ENCODE measurements at places on chromosomes 11 and 22. TPM values are rescaled to one million over a fixed set of nuclear protein-coding genes. Genes with fewer than 3 reads are reported as not detected.

DNA sequence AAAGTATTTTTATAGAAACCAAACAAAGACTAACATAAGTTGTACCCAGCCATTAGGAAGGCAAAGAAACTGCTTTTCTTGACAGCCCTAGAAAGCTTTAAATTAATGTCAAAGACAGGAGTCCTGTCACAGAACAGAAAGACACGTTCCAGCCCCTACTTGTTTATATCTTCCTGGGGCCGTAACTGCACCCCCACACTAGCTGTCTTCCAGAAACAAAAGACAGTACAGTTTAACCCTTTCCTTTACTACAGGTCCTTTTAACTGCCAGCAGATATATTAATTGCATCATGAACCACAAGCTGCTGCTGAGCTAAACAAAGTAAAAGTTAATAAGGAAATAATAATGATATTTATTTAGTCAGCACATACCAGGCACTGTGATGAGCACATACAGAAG lies 20.3 kb upstream of the CFAP300 start:
- peak; percentile 48 for DNase-seq

DNA sequence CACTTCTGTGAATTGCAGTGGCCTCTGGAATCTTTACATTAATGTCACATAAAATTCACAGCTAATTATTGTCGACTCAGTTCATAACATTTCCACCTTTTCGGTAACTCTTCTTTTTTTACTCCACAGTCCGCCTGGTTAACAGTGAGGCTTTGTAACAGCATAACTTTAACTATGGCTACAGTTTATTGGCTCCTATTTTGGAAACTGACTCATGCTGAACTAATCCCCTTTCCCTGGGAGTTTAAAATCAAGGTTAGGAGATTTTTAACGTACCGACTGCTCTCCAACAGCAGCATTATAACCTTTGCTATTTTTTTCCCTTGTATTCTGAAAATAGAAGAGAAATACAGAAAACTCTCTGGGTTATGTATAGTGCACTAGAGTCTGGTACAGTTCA lies 3.2 kb upstream of the POGLUT3 start:
- DNase-seq = peak; percentile 59

- DNase-seq = no peak
Observed at GRCh38 chr11:79472819-79473529, 32.1 kb upstream of the TENM4 start.

- DNase-seq = no peak
Observed at GRCh38 chr22:28597665-28598064, 82.0 kb downstream of the TTC28 start.

DNA sequence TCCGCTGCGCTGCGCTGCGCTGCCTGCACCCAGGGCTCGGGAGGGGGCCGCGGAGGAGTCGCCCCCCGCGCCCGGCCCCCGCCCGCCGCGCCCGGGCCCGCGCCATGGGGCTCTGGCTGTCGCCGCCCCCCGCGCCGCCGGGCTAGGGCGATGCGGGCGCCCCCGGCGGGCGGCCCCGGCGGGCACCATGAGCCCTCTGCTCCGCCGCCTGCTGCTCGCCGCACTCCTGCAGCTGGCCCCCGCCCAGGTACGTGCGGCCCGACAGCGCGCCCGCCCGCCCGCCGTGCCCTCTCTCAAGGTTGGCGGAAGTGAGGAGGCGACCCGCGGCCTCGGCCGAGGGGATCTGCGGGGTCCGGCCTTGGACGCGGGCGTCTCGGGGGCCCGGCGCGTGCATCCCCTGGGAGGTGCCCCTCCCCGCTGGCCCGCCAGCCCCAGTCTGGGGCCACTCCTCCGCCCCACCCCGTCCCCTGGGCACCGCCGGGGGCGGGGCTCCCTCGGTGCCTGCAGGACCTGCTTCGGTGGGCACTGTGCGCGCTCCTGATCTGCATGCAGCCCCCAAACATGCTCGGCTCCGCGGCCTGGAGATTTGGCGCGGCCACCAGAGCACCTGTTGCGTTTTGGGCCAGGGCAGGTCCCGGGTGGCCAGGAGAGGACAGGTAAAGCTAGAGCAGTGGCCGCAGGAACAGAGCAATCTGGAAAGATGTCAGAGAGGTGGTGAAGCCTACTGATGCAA lies 429 bp downstream of the VEGFB start:
- DNase-seq = no peak

DNA sequence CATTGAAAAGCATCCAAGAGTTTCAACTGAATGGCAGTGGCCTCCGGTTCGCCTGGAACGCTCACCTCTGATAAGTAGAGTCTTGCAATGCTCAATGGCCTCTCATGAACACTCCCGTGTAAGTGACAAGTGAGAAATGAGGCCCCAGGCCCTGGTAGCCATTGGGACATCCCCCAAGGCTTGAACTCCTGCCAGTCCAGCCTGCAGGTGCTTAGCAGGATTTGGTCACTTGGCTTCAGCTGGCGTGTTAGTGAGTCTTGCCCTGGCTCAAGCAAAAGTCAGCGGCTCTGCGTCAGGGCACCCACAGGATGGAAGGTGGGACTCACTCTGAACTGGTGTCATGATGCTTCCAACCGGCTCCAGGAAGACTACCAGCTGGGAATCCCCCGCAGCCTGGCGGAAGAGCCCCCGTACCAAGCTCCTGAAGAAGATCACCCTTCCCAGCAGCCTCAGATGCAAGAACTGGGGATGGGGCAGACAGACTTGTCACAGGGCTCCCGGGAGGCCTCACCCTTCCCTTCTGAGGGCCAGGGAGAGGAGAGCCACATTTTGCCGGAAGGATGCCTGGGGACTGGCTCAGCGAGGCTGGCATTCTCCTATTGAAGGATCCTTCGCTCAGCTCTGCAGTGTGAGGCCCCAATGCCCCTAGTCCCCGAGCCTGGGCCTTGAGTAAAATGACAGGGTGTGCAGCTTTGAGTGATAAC lies 19.3 kb downstream of the MB start:
- DNase-seq = no peak

GRCh38 chr11:66685276-66686099 lies 7.8 kb upstream of the RBM4B start:
- no peak for DNase-seq

GRCh38 chr11:3051196-3052108 lies 5.8 kb downstream of the CARS1 start:
- no peak for DNase-seq

ZNF280B gene
- total RNA-seq = 1.6 TPM

MS4A3 gene
- total RNA-seq = not detected

FGF3 gene
- not detected for total RNA-seq

CFL1 gene
- total RNA-seq = 1,115 TPM

Data from fibroblast of villous mesenchyme (primary cell).